Psoas muscle (tissue), 8 donors: ENCODE measurements at places on chromosomes 7 and 10. TPM values are rescaled to one million over a fixed set of nuclear protein-coding genes. Genes with fewer than 3 reads are reported as not detected.

- no peak overlapping the region for H3K27ac ChIP-seq
- no peaks in the 10 kb centered on the region for H3K27me3 ChIP-seq
- no peak for DNase-seq
- no peak overlapping the region for H3K4me3 ChIP-seq
These were observed 595.5 kb downstream of the REEP3 start for GRCh38 chr10:64116707-64117106.

Gene KLHDC10
- 49.6 TPM for polyA plus RNA-seq

- no peaks in the 10 kb centered on the region for H3K36me3 ChIP-seq
- no peak for DNase-seq
- no peaks in the 10 kb centered on the region for H3K27me3 ChIP-seq
- no peaks in the 10 kb centered on the region for H3K4me1 ChIP-seq
These were observed 784.4 kb upstream of the CELF2 start for GRCh38 chr10:10233229-10233628.

GRCh38 chr10:97612386-97612785 lies 20.9 kb downstream of the MORN4 start:
- H3K36me3 ChIP-seq: no peaks in the 10 kb centered on the region
- peak overlapping the region; percentile 83 for H3K27ac ChIP-seq
- no peak for DNase-seq
- H3K4me1 ChIP-seq: peaks cover 41% of the 10 kb centered on the region

GRCh38 chr10:31709028-31709427 lies 219.6 kb downstream of the ARHGAP12 start:
- DNase-seq: peak; percentile 60
- H3K27ac ChIP-seq: peak overlapping the region; percentile 96
- H3K4me1 ChIP-seq: peaks cover 36% of the 10 kb centered on the region
- H3K36me3 ChIP-seq: no peaks in the 10 kb centered on the region

DNA sequence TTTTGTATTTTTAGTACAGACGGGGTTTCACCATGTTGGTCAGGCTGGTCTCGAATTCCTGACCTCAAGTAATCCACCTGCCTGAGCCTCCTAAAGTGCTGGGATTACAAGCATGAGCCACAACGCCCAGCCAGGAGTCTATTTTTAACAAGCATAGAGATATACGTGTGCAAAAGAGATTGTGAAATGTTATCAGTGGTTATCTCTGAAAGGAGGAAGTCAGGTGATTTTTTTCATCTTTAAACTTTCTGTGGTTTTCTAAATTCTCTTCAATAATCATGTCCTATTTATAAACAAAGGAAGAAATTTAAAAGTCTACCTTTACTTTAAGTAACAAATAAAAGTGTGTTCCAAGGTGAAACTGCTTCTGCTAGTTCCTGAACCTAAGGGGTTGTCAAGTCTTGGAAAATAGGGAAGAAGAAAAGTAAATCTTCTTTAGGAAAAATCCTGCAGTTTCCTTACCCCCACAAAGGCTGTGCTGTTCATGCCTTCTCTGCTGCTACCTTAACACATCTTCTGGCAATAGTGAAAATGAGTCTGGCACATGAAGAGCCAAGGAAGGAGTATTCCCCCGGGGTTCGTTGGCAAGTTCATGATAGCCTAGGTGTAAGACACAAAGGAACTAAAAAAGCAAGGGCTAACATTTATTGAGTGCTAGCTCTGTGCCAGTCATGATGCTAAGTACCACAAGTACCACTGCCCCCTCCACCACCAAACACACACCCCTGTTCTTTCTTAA lies 51.1 kb downstream of the CYP26A1 start:
- H3K27ac ChIP-seq: no peak overlapping the region
- DNase-seq: no peak
- H3K4me1 ChIP-seq: no peaks in the 10 kb centered on the region
- H3K27me3 ChIP-seq: no peaks in the 10 kb centered on the region
- no peaks in the 10 kb centered on the region for H3K36me3 ChIP-seq

- H3K36me3 ChIP-seq: no peaks in the 10 kb centered on the region
- DNase-seq: no peak
- H3K27me3 ChIP-seq: no peaks in the 10 kb centered on the region
- no peak within 1 kb of the TSS for H3K4me3 ChIP-seq
- H3K4me1 ChIP-seq: no peaks in the 10 kb centered on the region
These were observed at the start of gene TAS2R41 for GRCh38 chr7:143477501-143478150. TAS2R41 (plus strand) TSS chr7:143477873; CDS start chr7:143477873, 0 bp downstream.

GRCh38 chr7:23373151-23374004 lies 74.2 kb downstream of the MALSU1 start:
- no peaks in the 10 kb centered on the region for H3K4me1 ChIP-seq
- no peaks in the 10 kb centered on the region for H3K36me3 ChIP-seq
- H3K4me3 ChIP-seq: no peak overlapping the region
- DNase-seq: no peak
- H3K27me3 ChIP-seq: no peaks in the 10 kb centered on the region

DNA sequence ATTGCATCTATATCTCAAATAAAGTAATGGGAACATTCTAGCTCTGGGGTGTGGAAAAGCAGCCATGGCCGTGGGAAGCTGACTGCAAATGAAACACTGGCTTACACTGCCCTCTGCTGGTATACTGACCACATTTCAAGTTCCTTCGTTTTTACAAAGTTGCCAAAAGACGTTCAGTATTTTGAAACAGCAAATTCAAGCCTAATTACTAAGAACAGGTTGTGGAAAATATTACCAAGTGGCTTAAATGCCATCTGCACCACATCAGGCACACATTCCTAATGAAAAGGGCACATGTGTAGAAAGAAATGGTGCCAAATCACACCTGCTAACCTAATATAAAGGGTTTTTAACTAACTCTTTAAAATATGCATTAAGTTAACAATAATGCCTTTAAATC lies 83.9 kb downstream of the JAZF1 start:
- no peaks in the 10 kb centered on the region for H3K27me3 ChIP-seq
- H3K4me1 ChIP-seq: peaks cover 5% of the 10 kb centered on the region
- H3K27ac ChIP-seq: no peak overlapping the region
- H3K36me3 ChIP-seq: no peaks in the 10 kb centered on the region

- DNase-seq: no peak
- H3K27ac ChIP-seq: no peak overlapping the region
- H3K27me3 ChIP-seq: no peaks in the 10 kb centered on the region
- H3K4me1 ChIP-seq: no peaks in the 10 kb centered on the region
These were observed 140.1 kb downstream of the PLXNA4 start for GRCh38 chr7:132436121-132436520.

- no peak overlapping the region for H3K4me3 ChIP-seq
- H3K27ac ChIP-seq: no peak overlapping the region
- peaks cover 18% of the 10 kb centered on the region for H3K4me1 ChIP-seq
- H3K36me3 ChIP-seq: no peaks in the 10 kb centered on the region
These were observed 5.2 kb downstream of the AGAP3 start for GRCh38 chr7:151091431-151091830.

Gene CNPY1
- not detected for polyA plus RNA-seq

DNA sequence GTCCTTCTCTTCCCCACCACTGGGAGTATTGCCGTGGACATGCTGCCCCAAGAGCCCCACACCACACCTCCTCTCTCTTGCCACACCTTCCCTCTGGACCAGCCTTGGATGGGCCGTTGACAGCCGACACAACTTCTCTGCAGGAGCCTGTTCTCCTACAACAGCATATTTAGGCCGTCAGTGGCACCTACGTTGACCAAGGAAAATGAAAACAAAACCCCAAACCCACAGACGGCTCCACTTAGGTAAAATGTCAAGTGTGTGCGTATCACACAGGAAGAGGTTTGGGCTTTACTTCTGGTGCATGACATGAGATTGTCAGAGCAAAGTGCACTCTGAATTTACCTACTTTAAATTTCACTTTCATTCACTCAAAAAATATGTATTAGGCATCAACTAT lies 246.6 kb downstream of the ZMYND11 start:
- no peak overlapping the region for H3K4me3 ChIP-seq
- H3K27ac ChIP-seq: no peak overlapping the region
- H3K27me3 ChIP-seq: no peaks in the 10 kb centered on the region

GRCh38 chr10:114925587-114926586 lies 12.1 kb upstream of the TRUB1 start:
- no peak for DNase-seq
- H3K27me3 ChIP-seq: no peaks in the 10 kb centered on the region
- H3K4me1 ChIP-seq: no peaks in the 10 kb centered on the region
- no peak overlapping the region for H3K27ac ChIP-seq
- H3K4me3 ChIP-seq: no peak overlapping the region

DNA sequence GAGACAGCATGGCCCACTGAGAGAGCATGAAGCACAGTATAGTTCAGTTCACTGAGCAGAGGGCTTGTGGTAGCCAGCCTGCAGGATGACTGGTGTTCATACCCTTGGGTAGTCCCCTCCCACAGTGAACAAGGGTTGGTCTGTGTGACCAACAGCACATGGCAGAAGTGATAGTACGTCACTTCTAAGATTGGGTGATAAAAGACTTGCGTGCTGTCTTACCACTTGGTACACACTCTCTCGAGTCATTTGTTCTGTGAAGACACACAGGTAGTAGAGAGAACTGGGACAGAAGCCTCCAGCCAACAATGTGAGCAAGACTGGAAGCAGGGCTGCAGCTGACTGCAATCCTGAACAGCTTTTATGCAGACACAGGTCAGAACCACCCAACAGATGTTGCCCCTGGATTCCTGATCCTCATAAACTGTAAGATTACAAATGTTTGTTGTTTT lies 14.6 kb downstream of the EPC1 start:
- no peaks in the 10 kb centered on the region for H3K27me3 ChIP-seq
- no peak overlapping the region for H3K4me3 ChIP-seq
- peak overlapping the region; percentile 72 for H3K27ac ChIP-seq
- H3K36me3 ChIP-seq: no peaks in the 10 kb centered on the region

- DNase-seq: no peak
- no peaks in the 10 kb centered on the region for H3K36me3 ChIP-seq
- H3K4me3 ChIP-seq: no peak overlapping the region
- no peak overlapping the region for H3K27ac ChIP-seq
- peaks cover 15% of the 10 kb centered on the region for H3K4me1 ChIP-seq
These were observed 2.4 kb upstream of the ST7 start for GRCh38 chr7:116950889-116951351.

DNA sequence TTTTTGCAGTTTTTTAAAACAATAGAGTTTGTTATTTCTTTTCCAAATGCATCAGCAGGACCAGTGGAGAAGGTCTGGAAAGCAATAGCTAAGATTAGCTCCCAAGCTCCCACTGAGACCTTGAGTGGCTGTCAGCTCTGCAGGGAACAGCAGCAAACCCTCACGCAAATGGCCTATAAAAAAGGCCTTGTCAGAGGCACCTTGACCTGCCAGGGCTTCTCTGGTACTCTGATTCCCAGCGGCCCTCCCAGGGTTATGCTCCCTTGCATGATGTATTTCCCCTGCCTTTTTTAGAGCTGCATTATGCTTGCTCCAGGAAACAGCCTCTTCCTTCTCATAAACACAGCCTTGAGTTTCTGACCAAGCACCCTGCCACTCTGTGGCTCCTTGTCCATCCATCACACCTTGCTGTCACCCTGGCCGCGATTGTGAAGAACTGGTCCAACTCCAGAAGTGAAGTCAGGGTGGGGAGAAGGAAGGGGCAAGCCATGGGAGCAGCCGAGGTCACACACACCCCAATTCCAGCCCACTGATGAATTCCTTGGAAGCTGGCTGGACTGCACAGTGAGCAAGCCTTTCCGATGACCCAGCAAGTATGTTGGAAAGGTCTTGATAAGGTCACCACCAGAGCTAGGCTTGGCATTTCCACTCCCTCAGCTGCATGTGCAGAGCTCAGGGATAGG lies 35.3 kb upstream of the NKX2-3 start:
- H3K4me3 ChIP-seq: no peak overlapping the region
- H3K27me3 ChIP-seq: no peaks in the 10 kb centered on the region
- no peak for DNase-seq
- H3K27ac ChIP-seq: no peak overlapping the region
- no peaks in the 10 kb centered on the region for H3K4me1 ChIP-seq

DNA sequence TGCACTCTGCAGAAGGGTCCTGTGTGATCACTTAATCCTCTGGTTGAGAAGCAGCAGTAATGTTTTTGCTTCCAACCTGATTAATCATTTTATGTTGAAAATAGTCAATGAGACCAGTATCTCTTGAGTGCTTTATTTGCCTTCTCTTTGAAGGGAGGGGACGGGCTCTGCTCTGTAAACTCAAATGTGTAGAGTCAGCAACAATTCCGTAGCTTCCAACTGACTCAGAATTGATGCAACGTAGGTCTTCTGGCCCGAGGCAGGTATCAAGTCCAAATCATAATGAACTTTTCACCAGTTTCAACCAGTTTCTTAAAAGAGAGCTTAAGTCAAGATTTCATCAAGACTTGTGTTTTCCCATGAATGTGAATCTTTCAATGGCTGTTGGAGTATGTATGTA lies 26.3 kb downstream of the GUSB start:
- no peak overlapping the region for H3K27ac ChIP-seq
- H3K27me3 ChIP-seq: no peaks in the 10 kb centered on the region

- H3K27ac ChIP-seq: no peak overlapping the region
- H3K4me1 ChIP-seq: no peaks in the 10 kb centered on the region
- no peak overlapping the region for H3K4me3 ChIP-seq
- no peak for DNase-seq
- no peaks in the 10 kb centered on the region for H3K36me3 ChIP-seq
- H3K27me3 ChIP-seq: no peaks in the 10 kb centered on the region
These were observed 181.2 kb upstream of the ITGB1 start for GRCh38 chr10:33139181-33139646.

DNA sequence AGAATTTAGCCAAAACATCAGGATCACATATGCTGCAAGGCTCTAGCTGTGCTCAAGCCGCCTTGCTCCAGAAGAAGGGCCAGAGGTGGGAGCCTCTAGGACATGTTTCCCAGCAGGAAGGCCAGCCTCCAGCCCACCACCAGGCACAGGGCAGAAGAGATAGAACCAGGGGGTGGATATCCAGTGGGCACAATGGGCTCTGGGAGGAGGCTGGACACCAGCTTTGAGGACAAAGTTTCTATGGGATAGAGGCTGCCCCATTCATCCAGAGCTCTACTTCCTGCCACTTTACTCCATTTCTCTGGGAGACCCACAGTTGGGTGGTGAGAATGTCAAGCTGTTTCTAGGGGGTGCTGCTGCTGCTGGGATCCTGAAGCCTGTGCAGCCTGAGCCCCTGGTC lies 77.1 kb downstream of the ARHGAP22 start:
- no peak for DNase-seq
- H3K27me3 ChIP-seq: no peaks in the 10 kb centered on the region
- no peak overlapping the region for H3K4me3 ChIP-seq
- H3K4me1 ChIP-seq: peaks cover 4% of the 10 kb centered on the region

Gene SFRP5
- polyA plus RNA-seq: 0.69 TPM

Gene NANOS1
- polyA plus RNA-seq: 30.7 TPM

DNA sequence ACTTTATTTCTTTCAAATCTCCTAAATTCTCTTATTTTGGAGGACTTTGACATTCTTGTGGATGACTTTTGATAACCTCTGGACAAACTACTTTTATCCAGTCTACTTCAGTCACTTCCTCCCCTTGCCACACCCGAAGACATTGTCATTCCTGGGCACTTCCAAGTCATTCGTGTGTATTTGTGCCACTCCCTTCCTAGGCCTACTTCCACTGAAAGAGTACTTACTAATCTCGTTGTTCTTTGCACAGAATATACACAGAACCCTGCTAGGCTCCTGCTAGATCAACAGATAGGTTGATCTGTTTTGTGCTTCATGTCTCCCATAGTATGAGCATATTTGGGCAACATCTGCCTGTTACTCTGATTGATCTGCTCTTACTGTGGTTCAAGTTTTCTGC lies 355.4 kb downstream of the HGF start:
- H3K27me3 ChIP-seq: no peaks in the 10 kb centered on the region
- no peaks in the 10 kb centered on the region for H3K4me1 ChIP-seq
- no peak overlapping the region for H3K27ac ChIP-seq

- peaks cover 11% of the 10 kb centered on the region for H3K4me1 ChIP-seq
- H3K36me3 ChIP-seq: no peaks in the 10 kb centered on the region
- H3K27ac ChIP-seq: no peak overlapping the region
- H3K4me3 ChIP-seq: peak overlapping the region; percentile 50
These were observed 5.7 kb upstream of the HOXA13 start for GRCh38 chr7:27205325-27206280.

- no peak overlapping the region for H3K27ac ChIP-seq
- H3K4me1 ChIP-seq: peaks cover 57% of the 10 kb centered on the region
- no peaks in the 10 kb centered on the region for H3K27me3 ChIP-seq
- H3K4me3 ChIP-seq: no peak overlapping the region
- no peaks in the 10 kb centered on the region for H3K36me3 ChIP-seq
These were observed 8.0 kb downstream of the CDK13 start for GRCh38 chr7:39958038-39958437.

Gene GHRHR
- polyA plus RNA-seq: not detected
